ENCODE measurements at places on chromosomes 2 and 18.
A peak's percentile ranks its signal among the peaks of the same experiment; 100 is the strongest.

DNA sequence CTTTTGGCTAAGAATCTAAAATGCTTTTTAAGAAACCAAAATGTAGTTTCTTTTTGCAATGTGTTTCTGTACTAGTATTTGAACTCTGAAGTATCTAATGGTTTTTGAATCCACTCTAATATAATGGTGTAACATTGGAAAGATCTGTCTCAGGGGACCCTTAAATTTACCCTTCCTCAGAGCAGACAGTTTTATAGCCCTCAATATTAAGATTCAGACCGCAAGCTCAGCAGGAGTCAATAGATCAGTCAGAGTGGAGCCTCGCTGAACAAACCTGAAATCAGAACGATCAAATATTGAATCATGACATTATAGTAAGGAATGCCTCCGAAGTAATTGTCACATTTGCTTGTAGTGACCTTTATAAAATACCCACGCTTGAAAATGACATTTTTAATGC lies 18.3 kb downstream of the SGPP2 start:
- DNase-seq, result no peak

- DNase-seq, result no peak
Measured at GRCh38 chr2:7375901-7376300, 458.7 kb downstream of the RNF144A start.

GRCh38 chr18:21461460-21461859 lies 139.0 kb downstream of the ESCO1 start:
- DNase-seq, result no peak

DNA sequence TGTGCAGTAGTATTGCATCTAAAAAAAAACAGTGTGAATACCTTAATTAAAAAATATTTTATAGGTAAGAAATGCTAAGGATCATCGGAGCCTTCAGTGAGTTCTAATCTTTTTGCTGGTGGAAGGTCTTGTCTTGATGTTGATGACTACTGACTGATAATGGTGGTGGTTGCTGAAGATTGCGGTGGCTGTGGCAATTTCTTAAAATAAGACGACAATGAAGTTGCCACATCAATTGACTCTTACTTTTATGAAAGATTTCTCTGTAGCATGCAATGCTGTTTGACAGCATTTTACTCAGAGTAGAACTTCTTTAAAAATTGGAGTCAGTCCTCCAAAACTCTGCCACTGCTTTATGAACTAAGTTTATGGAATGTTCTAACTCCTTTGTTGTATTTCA lies 36.2 kb downstream of the GLS start:
- no peak for DNase-seq

DNA sequence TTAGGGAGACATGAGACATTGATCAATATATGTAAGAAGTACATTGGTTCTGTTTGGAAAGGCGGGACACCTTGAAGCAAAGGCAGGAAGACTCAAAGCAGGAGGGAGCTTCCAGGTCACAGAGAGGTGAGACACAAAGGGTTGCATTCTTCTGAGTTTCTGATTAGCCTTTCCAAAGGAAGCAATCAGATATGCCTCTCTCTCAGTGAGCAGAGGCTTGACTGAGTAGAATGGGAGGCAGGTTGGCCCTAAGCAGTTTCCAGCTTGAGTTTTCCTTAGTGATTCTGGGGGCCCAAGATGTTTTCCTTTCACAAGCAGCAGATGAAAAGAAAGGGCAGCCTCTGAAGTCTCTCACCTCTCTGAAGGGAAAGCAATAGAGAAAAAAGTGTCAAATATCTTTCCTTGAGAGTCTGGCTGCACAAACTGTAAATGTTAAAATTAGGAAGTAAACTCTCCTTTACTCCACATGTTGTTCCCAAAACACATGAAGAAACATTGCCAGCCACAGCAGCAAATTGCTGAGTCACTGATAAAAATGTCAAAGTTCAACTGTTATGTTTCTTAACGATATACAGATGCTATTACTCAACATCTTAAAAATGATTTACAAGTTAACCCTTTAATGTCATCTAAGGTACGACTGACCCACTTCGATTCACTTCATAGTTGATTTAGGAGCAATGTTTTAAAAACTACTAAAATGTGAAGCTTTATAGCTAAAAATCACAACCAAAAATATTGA lies 40.3 kb downstream of the CYB5A start:
- no peak for DNase-seq

- no peak for DNase-seq
Measured at GRCh38 chr2:127225186-127225960, 5.3 kb upstream of the CYP27C1 start.

GRCh38 chr2:212672186-212672585 lies 133.6 kb upstream of the ERBB4 start:
- no peak for DNase-seq

- no peak for DNase-seq
Measured at GRCh38 chr2:230677201-230677946, 35.3 kb upstream of the CAB39 start.

- DNase-seq, result no peak
Measured at GRCh38 chr18:7663366-7664312, 96.5 kb downstream of the PTPRM start.

DNA sequence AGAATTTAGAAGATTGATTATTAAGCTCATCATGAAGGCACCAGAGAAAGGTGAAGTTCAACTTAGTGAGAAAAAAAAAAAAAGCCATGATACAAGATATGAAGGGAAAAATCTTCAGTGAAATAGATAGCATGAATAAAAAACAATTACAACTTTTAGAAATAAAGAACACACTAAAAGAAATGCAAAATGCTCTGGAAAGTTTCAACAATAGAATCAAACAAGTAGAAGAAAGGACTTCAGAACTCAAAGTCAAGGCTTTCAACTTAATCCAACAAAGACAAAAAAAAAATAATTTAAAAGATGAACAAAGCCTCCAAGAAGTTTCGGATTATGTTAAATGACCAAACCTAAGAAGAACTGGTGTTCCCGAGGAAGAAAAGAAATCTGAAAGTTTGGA lies 105.5 kb downstream of the GRB14 start:
- DNase-seq, result no peak

GRCh38 chr2:205642599-205643356 lies 39.5 kb upstream of the NRP2 start:
- peak; percentile 21 for DNase-seq

GRCh38 chr2:111918383-111918806 lies 20.0 kb downstream of the MERTK start:
- no peak for DNase-seq

- DNase-seq, result peak; percentile 42
Measured at GRCh38 chr2:234308813-234309195, 188.1 kb downstream of the ARL4C start.

DNA sequence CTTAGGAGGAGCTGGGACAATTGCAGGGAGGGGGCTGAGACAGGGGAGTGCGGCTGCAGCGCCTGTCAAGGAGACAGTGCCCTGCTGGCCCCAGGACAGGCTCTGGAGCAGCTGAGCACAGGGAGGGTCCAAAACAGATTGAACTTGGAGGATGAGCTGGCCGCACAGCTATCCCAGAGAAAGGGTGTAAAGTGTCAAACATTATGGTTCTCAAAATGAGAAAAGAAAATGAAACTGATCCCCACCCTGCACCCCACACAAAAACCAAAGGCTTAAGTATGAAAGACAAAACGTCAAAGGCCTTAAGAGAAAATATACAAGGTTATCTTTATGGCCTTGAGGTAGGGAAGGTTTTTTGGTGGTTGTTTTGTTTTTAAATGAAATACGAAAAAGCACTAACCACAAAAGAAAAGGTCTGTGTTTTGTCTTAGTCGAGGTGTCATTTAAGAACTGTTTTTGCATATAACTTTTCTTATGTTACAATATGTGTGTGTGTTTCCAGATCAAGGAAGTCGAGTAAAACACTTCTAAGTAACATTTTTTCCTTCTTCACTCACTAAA lies 111.8 kb downstream of the HDAC4 start:
- no peak for DNase-seq

All from dermis microvascular lymphatic vessel endothelial cell (primary cell).